Glutamatergic neuron (in vitro differentiated cells): ENCODE measurements at places on chromosomes 6 and 20. TPM values are rescaled to one million over a fixed set of nuclear protein-coding genes. Genes with fewer than 3 reads are reported as not detected.
A peak's percentile ranks its signal among the peaks of the same experiment; 100 is the strongest.

DNA sequence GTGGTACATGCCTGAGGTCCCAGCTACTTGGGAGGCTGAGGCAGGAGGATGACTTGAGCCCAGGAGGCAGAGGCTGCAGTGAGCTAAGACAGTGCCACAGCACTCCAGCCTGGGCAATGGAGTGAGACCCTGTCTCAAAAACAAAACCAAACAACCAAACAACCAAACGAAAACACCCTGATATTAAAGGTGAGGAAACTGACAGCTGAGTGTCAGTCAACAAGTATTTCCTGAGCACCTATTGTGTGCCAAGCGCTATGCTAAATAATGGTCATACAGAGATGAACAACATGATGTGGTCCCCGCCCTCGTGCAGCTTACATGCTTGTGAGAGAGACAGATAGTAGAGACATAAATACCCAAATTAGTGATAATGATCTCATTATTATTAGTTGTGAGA, 1.9 kb upstream of the TULP1 start:
- peaks cover 6% of the 10 kb centered on the region for H3K4me1 ChIP-seq
- H3K36me3 ChIP-seq = no peaks in the 10 kb centered on the region
- no peak overlapping the region for H3K27ac ChIP-seq
- no peak for DNase-seq
- peaks cover 5% of the 10 kb centered on the region for H3K27me3 ChIP-seq
- no peak overlapping the region for H3K4me3 ChIP-seq

DNA sequence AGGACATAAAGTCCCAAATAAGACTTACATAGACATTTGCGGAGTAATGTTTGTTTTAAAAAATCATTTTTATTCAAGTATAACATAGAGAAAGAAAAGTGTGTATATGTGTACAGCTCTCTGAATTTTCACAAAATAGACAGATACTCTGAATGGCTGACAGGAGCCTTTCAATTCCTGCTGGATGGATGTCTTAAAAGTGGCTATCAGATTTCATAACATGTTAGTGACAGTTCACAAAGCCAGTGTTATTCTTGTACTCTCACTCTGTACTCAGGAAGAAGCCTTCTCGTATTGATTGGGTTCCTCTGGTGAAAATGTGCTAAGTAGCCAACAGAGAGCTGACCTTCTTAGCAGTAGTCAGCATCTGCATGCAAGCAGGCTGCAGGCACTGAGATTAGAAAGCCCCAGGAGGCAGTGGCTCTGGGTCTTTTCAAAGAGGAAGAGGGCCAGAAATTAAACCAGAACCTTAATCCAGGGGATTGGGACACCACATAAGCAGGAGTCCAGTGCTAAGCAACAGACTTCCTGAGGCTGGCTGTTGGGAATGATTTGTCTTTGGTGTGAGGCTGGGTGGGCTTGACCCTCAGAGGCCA, 19.7 kb downstream of the SLC17A4 start:
- H3K36me3 ChIP-seq = no peaks in the 10 kb centered on the region
- peaks cover 7% of the 10 kb centered on the region for H3K4me1 ChIP-seq
- H3K27ac ChIP-seq = peak overlapping the region; percentile 53
- H3K4me3 ChIP-seq = no peak overlapping the region
- peak; percentile 42 for DNase-seq
- no peaks in the 10 kb centered on the region for H3K27me3 ChIP-seq

- no peaks in the 10 kb centered on the region for H3K27me3 ChIP-seq
- H3K36me3 ChIP-seq = peaks cover 3% of the 10 kb centered on the region
- no peak for DNase-seq
Observed at GRCh38 chr20:60300374-60300773, 342.2 kb downstream of the CDH26 start.

GRCh38 chr6:157143171-157143889, 180.0 kb downstream of the TMEM242 start:
- no peak for DNase-seq
- H3K27ac ChIP-seq = peak overlapping the region; percentile 50
- peaks cover 4% of the 10 kb centered on the region for H3K36me3 ChIP-seq
- peaks cover 42% of the 10 kb centered on the region for H3K4me1 ChIP-seq

- peaks cover 15% of the 10 kb centered on the region for H3K4me1 ChIP-seq
- no peak for DNase-seq
- H3K36me3 ChIP-seq = no peaks in the 10 kb centered on the region
- H3K4me3 ChIP-seq = no peak overlapping the region
- no peaks in the 10 kb centered on the region for H3K27me3 ChIP-seq
- no peak overlapping the region for H3K27ac ChIP-seq
Observed at GRCh38 chr6:71388068-71388744, 99.6 kb downstream of the OGFRL1 start.

DNA sequence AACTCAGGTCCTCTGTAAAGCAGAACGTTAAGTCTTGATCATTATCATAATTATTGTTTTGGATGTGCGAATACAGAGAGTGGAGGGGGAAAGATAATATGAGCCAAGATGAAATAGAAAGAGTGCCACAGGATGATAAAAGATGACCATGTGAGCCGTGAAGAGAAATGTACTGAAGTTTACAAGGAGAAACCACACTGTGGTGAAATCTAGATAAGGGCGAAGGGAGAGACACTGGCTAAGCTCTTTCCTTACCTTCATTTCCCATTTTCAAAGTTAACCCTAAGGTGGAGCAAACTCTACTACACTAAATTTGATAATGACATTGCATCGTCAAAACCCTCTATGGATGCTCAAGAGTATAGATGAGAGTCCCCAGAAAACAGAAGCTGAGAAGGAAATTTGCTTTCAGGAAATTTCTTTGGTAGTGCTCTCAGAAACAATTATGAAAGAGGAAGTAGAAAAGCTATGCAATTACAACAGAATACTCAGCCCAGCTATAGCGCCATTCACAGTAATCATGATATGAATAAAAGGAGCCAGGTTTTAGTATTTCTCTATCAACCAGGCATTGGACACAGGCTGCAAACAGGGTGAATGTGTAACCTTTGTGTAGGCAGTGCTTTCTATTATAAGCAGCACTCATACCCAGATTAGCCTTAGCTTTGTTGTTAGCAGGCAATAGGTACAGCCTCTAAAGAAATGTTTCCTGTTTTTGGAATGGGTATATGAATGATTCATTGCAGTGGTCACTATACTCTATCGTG, 1080.7 kb downstream of the GRIK2 start:
- H3K36me3 ChIP-seq = no peaks in the 10 kb centered on the region
- H3K27ac ChIP-seq = no peak overlapping the region
- H3K4me3 ChIP-seq = no peak overlapping the region
- no peaks in the 10 kb centered on the region for H3K27me3 ChIP-seq
- no peaks in the 10 kb centered on the region for H3K4me1 ChIP-seq

DNA sequence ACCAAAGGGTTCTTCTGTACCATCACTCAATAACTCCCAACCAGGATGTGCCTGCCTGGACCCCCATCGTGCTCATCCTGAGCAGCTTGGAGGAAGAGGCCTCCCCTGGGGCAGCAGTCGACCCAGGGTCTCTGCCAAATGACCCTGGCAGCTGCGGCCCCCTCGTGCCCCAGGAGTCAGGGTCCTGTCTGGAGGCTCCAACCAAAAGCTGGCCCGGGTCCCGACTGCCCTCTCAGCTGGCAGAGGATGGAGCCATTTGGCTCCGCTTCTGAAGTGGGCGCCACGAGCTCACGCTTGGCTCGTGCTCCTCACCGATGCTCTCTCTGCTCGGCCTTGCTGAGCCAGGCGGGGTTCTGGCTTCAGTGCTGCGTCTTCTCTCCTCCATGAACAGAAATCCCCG, 56.8 kb downstream of the TFAP2C start:
- DNase-seq = no peak

- no peaks in the 10 kb centered on the region for H3K27me3 ChIP-seq
- peaks cover 14% of the 10 kb centered on the region for H3K4me1 ChIP-seq
- no peaks in the 10 kb centered on the region for H3K36me3 ChIP-seq
- H3K4me3 ChIP-seq = no peak overlapping the region
- no peak for DNase-seq
- no peak overlapping the region for H3K27ac ChIP-seq
Observed at GRCh38 chr6:107563694-107564588, 74.0 kb downstream of the SOBP start.

- H3K27me3 ChIP-seq = peaks cover 4% of the 10 kb centered on the region
- H3K4me3 ChIP-seq = no peak overlapping the region
- no peak overlapping the region for H3K27ac ChIP-seq
- H3K4me1 ChIP-seq = peaks cover 3% of the 10 kb centered on the region
- DNase-seq = no peak
- no peaks in the 10 kb centered on the region for H3K36me3 ChIP-seq
Observed at GRCh38 chr6:56510984-56511531, 131.6 kb downstream of the DST start.

GRCh38 chr6:131372535-131372934, 200.5 kb upstream of the ARG1 start:
- no peaks in the 10 kb centered on the region for H3K36me3 ChIP-seq
- H3K4me3 ChIP-seq = no peak overlapping the region
- peaks cover 2% of the 10 kb centered on the region for H3K27me3 ChIP-seq
- H3K4me1 ChIP-seq = peaks cover 12% of the 10 kb centered on the region

DNA sequence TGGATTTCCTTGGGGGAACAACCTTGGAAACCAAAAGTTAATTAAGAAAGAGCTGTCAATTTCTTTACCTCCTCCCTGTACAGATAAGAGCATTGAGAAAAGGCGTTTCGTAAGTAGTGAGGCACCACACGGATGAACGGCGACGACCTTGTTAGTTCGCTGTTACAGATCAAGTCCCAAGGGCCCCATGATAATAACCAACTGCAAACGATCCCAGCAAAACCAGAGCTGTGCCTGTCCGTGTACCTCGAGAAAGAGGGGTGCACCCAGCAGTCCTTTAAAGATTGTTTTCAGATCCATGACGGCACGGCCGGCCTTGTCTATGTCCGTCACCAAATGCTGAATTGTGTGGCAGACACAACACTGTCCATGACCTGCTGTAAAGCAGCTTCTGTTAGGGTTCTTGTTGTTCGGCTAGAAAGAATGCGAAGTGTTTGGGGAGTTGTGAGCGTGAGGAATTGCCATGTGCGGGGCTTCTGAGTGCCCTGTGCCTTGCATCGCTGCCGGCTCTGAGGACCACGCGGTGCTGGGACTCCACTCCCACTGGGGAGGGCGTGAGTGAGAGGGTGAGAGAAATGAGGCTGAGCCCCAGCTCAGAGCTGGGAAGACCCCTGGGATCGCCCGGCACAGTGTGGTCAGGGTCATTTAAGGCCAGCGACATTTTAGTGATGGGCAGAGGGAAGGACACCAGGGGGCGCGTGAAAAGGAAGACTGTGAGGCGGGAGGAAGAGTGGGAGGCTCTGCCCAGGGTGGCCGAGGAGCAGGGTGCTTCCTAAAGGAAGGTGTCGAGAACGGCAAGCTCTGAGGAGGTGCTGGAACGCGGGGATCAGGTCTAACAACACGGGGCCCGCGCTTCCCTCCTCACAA, 136.8 kb upstream of the RPS6KA2 start:
- no peak for DNase-seq
- peaks cover 22% of the 10 kb centered on the region for H3K4me1 ChIP-seq
- no peak overlapping the region for H3K27ac ChIP-seq
- H3K4me3 ChIP-seq = no peak overlapping the region
- H3K36me3 ChIP-seq = no peaks in the 10 kb centered on the region
- peaks cover 3% of the 10 kb centered on the region for H3K27me3 ChIP-seq

DNA sequence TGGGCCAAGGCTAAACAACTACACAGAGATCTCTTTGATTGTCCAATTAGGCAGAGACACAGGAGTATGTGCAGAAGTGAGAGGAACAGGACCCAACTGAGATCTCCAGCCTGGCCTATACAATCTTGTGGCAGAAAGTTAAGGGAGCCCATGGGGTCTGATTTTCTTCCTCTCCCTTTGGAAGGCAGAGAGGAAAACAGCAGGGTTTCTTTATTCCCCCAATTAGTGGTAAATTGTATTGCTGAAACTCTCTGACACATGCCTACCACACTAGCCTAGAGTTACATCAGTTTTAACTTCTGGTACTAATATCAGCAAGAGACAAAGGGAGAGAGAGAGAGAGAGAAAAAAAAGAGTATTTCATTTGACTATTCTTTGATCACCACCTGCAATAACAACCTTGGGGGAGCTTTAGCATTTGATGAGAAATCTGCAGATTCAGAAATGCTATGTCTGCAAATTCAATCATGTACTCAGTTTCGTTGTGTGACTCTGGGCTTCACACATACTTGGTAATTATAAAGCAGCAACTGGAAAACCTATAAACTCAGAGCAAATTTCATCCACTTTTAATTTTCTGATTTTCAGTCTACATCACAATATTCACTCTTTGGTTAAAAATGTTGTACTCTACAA, 260.3 kb upstream of the SPTLC3 start:
- DNase-seq = no peak
- H3K27me3 ChIP-seq = peaks cover 1% of the 10 kb centered on the region
- no peaks in the 10 kb centered on the region for H3K4me1 ChIP-seq
- no peaks in the 10 kb centered on the region for H3K36me3 ChIP-seq

GRCh38 chr6:10582774-10583508, 61.8 kb downstream of the GCNT2 start:
- DNase-seq = no peak
- H3K36me3 ChIP-seq = no peaks in the 10 kb centered on the region
- H3K27me3 ChIP-seq = no peaks in the 10 kb centered on the region
- H3K4me1 ChIP-seq = peaks cover 29% of the 10 kb centered on the region

- H3K4me1 ChIP-seq = no peaks in the 10 kb centered on the region
- no peak overlapping the region for H3K27ac ChIP-seq
- no peak overlapping the region for H3K4me3 ChIP-seq
- peaks cover 8% of the 10 kb centered on the region for H3K36me3 ChIP-seq
- peaks cover 3% of the 10 kb centered on the region for H3K27me3 ChIP-seq
Observed at GRCh38 chr6:78551361-78551760, 316.0 kb upstream of the IRAK1BP1 start.

DNA sequence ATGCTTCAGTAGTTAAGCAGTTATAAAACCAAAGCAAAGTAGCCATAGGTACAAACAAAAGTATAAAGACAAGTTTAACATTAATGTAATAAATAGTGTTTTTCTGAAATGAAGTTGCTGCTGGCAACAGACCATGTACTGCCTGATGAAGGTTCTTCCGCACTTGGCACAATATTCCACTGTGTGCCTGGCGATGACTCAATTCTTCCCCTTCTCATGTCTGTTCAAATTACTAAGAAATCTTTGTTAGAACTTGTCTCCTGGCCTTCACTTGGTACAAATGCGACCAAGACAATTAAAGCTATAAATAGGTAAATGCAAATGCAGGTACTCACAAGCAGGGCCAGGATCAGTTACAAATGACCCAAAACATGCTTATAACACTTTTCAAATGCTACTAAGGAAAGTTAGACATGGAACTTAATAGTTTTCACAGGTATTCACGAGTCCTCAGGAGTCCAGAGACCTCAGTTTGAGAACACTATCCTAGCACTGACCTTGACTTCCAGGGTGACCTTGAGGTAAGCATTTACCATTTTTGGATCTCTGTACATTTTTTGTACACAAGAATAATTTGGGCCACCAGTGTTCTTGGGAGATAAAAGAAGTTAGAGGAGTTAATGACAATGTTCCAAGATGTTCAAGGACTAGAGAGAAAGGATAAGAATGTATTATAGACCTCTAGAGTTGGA, 8.1 kb upstream of the DDR1 start:
- no peak overlapping the region for H3K27ac ChIP-seq
- peaks cover 7% of the 10 kb centered on the region for H3K27me3 ChIP-seq
- DNase-seq = no peak
- peaks cover 12% of the 10 kb centered on the region for H3K36me3 ChIP-seq
- peaks cover 8% of the 10 kb centered on the region for H3K4me1 ChIP-seq

C6orf58 gene
- total RNA-seq = not detected

REV3L gene
- total RNA-seq = 33.3 TPM

NKAIN4 gene
- 183 TPM for total RNA-seq

NHLRC1 gene
- 0.17 TPM for total RNA-seq

ATRN gene
- total RNA-seq = 31.1 TPM

PTCHD4 gene
- 3.6 TPM for total RNA-seq

BTN1A1 gene
- total RNA-seq = not detected

C6orf52 gene
- 4.1 TPM for total RNA-seq
